ENCODE measurements at places on chromosomes 6 and 20.

DNA sequence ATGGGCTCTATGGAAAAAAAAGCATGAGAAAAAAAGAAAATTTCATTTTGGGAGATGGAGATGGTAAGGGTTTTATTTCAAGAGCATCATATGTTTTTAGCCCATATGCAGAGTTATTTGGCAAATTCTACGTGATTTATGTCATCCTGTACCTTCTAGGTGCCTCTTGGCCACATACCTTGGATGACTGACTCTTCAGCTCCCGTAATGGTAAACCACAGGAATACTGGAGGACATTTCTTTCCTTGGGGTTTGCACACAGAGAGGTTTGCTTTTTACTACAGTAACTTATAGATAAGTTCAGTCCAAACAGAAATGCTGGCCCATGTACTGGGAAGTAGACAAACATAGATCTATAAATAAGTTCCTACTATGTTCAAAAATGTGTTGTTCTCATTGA, 132.2 kb downstream of the SH3BGRL2 start:
- no peak for DNase-seq

GRCh38 chr20:33301192-33301930, 18.3 kb downstream of the BPIFB1 start:
- DNase-seq, result peak; percentile 34

GRCh38 chr20:64130876-64131275, 23.5 kb upstream of the NPBWR2 start:
- DNase-seq, result no peak

GRCh38 chr6:139149383-139149782, 14.5 kb downstream of the HECA start:
- DNase-seq, result peak; percentile 72

DNA sequence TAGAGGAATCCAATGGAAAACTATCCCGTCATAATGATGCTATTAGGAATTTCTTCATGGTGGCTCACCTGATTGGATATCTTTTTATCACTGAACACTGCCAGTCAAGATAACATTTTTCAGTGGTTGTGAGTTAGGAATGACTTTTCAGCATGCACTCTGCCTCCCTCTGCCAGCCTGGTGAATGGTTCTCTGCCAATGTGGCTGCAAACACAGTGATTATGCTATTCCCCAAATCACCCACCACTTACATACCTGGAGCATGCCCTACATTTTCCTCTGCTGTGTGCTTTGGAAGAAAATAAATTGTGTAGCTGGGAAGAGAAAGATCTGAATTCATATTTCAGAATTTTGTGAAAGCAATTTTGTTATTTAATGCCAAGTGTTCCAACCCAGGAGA, 102.6 kb upstream of the LAMP5 start:
- no peak for DNase-seq

- no peak for DNase-seq
These were observed at the start of gene NFATC2 for GRCh38 chr20:51542571-51543421. Gene NFATC2 (minus strand): TSS chr20:51542719. CDS start chr20:51542499, 220 bp downstream.
